PC-3 (cell line): ENCODE measurements at places on chromosomes 4 and X. TPM values are rescaled to one million over a fixed set of nuclear protein-coding genes. Genes with fewer than 3 reads are reported as not detected.

Gene SSX2B
- total RNA-seq: not detected in 2 replicates

GRCh38 chr4:84849051-84849640, 117.3 kb downstream of the WDFY3 start:
- no peak overlapping the region for H3K4me3 ChIP-seq
- no peaks in the 10 kb centered on the region for H3K27me3 ChIP-seq
- H3K27ac ChIP-seq: no peak overlapping the region

GRCh38 chrX:37871626-37872302, 24.4 kb upstream of the DYNLT3 start:
- no peaks in the 10 kb centered on the region for H3K27me3 ChIP-seq
- peak; percentile 88 for DNase-seq
- H3K27ac ChIP-seq: peak overlapping the region; percentile 97
- no peaks in the 10 kb centered on the region for H3K36me3 ChIP-seq

- no peak overlapping the region for H3K27ac ChIP-seq
- H3K27me3 ChIP-seq: no peaks in the 10 kb centered on the region
- no peaks in the 10 kb centered on the region for H3K36me3 ChIP-seq
- no peak for DNase-seq
- no peak overlapping the region for H3K4me3 ChIP-seq
- H3K4me1 ChIP-seq: no peaks in the 10 kb centered on the region
Measured at GRCh38 chrX:147733369-147733768, 178.3 kb upstream of the FMR1 start.

DNA sequence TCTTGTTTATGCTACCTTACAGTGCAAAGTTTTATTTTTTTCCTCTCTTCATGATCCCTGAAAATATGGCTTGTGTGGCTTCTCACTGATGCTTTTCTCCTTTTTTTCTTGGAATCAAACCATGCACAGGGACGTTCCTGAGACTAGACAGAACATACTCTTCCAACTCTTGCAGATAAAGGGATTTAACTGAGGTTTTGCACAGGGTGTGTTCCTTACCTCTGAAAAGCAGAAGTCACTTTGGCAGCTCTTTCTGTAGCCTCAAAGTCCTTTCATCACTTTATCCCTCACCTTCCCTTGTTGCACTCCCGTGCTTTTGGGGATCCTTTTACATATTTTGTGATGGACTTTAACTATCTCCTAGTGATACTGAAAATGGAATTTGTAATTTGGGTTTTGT, 300.1 kb downstream of the SPRY1 start:
- DNase-seq: no peak
- no peak overlapping the region for H3K4me3 ChIP-seq
- H3K27ac ChIP-seq: no peak overlapping the region
- no peaks in the 10 kb centered on the region for H3K36me3 ChIP-seq
- H3K4me1 ChIP-seq: no peaks in the 10 kb centered on the region

DNA sequence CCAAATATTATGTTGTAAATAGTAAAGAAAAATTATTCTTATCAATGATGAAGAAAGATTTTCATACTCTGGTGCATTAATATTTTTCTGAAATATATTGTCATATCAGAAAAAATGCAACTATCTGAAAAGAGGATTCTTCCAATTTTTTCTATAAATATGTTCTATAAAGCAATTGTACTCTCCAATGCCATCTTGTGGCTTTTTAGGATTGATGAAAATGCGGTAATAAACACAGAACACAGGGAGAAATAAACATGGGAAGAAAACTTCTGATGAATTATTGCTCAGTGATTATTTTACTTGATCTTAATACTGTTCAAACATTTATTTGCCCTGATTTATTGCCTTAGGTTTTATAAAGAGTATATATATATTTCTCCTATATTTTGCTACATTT, 215.4 kb downstream of the IL1RAPL1 start:
- H3K27ac ChIP-seq: no peak overlapping the region
- peak; percentile 23 for DNase-seq
- no peak overlapping the region for H3K4me3 ChIP-seq
- H3K36me3 ChIP-seq: no peaks in the 10 kb centered on the region
- H3K4me1 ChIP-seq: no peaks in the 10 kb centered on the region

DNA sequence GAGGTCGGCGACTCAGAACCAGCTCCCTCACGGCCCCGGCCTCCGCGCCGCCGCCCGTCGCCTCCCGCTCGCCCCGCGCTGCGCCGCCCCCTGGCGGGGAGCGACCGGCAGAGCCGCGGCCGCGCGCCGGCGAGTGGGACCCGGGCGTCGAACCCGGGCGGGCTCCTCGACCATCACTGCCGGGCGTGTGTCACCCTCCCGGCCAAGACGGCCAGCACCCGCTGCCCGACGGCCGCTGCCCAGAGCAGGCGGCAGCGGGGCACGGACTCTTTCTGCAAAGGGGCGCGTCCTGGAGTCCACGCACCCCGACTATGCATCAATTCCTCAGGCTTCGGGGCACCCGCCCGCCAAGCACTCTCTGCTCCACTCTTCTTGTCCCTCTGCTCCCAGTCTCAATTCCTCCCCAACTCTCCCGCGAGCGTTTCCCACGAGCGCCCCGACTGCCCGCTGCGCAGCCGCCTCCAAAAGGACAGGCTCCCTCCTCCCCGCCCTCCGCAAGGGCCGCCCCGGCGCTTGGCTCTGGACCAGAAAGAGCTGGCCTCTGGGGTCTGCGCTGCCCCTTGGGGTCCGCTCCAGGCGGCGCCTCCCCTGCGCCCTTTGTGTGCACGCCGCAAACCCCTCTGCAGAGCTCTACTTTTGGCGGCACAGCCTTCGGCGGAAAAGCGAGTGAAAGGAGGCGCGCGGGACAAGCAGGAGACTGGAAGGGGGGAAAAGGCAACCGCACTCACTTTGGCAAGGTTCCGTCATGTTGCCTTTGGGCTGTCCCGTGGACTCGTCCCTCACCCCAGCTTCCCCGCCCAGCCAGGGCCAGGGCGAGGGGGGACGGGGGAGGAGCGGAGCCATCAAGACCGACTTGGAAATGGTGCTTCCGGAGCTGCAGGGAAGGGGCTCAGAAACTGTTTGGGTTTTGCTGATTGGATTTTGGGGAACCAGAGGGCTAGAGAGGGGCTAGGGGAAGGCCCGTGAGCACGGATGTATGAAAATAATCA, 1.0 kb downstream of the PDE5A start:
- peak; percentile 63 for DNase-seq
- H3K4me1 ChIP-seq: peaks cover 30% of the 10 kb centered on the region
- H3K27ac ChIP-seq: no peak overlapping the region
- H3K27me3 ChIP-seq: no peaks in the 10 kb centered on the region
- peak overlapping the region; percentile 98 for H3K4me3 ChIP-seq

DNA sequence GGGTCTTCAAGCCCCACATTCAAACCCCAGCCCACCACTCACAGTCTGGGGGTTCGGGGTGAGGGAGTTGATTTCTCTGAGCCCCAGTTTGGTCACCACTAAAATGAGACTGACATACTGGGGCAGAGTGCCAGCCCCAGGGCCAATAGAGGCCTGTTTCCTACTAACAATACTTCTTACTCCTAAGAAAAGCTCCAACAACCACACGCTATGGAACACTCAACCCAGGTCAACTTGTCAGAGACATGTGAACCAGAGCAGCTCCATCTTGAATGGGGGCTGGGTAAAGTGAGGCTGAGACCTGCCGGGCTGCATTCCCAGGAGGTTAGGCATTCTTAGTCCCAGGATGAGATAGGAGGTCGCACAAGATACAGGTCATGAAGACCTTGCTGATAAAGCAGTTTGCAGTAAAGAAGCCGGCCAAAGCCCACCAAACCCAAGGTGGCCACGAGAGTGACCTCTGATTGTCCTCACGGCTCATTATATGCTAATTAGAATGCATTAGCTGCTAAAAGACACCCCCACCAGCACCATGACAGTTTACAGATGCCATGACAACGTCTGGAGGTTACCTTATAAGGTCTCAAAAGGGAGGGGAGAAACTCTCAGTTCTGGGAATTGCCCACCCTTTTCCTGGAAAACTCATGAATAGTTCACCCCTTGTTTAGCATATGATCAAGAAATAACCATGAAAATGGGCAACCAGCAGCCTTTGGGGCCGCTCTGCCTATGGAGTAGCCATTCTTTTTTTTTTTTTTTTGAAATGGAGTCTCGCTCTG, 26.6 kb upstream of the HTRA3 start:
- no peak overlapping the region for H3K27ac ChIP-seq
- no peaks in the 10 kb centered on the region for H3K36me3 ChIP-seq
- peaks cover 16% of the 10 kb centered on the region for H3K4me1 ChIP-seq
- no peaks in the 10 kb centered on the region for H3K27me3 ChIP-seq

Gene PAGE2B
- total RNA-seq: not detected in 2 replicates

- DNase-seq: peak; percentile 21
- H3K36me3 ChIP-seq: no peaks in the 10 kb centered on the region
- no peak overlapping the region for H3K27ac ChIP-seq
- no peaks in the 10 kb centered on the region for H3K27me3 ChIP-seq
- peaks cover 9% of the 10 kb centered on the region for H3K4me1 ChIP-seq
- no peak overlapping the region for H3K4me3 ChIP-seq
Measured at GRCh38 chrX:46918434-46918833, 6.2 kb downstream of the JADE3 start.

GRCh38 chrX:111560801-111561200, 49.4 kb downstream of the SERTM2 start:
- H3K4me3 ChIP-seq: no peak overlapping the region
- DNase-seq: no peak
- no peaks in the 10 kb centered on the region for H3K27me3 ChIP-seq
- no peak overlapping the region for H3K27ac ChIP-seq
- no peaks in the 10 kb centered on the region for H3K4me1 ChIP-seq

Gene TLR1
- total RNA-seq: 0.40 and 0.47 TPM in 2 replicates

Gene GPR143
- total RNA-seq: 0.47 and 0.52 TPM in 2 replicates

Gene ZNF595
- total RNA-seq: 7.4 TPM in 2 replicates

DNA sequence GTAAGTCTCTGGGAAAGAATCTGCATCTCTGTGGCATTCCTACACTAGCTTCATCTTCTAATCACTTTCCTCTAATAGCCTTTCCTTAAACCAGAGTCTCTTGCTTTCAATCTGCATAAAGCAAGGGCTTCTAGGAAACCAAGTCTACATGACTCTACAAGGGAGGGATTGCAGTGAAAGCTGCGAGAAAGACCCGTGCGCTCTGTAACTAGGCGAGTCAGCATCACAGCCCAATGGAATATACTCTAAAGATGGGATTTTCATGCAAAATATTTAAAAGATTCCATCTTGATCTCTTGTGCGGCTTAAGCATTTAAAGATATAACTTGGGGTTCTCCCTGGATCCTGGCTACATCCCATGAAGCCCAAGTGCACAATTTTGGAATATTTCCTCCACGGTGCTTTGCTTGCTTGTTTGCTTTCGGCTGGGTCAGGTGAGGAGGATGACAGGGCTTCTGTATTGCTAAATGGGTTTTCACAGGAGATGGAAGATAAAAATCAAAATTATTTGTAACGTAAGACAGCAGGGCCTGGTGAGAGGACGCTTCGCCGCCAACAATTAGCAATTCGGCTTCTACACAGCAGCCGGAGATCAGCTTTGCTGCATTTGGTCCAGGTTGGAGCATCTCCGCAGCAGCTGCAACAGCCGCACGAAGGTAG, 687 bp upstream of the GRIA2 start:
- DNase-seq: no peak
- H3K4me1 ChIP-seq: no peaks in the 10 kb centered on the region
- H3K36me3 ChIP-seq: no peaks in the 10 kb centered on the region
- H3K27ac ChIP-seq: no peak overlapping the region

DNA sequence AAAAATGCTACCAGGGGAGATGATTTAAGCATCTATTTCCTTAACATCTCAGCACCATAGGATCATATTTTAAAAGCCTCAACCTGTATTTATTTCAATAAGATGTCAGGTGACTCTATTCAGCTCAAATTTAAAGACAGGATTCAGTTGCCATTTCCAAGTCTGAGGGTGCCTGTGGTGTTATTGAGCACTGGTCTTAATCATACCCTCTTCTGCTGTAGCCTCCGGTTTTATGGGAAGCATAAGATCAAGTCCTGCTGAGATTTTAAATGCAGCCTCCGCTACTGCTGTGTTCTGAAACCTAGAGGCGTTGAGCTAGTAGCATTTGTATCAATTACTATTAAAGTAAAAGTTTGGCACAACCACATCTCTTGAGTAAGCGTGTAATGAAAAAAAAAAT, 185.7 kb upstream of the NWD2 start:
- no peaks in the 10 kb centered on the region for H3K4me1 ChIP-seq
- H3K4me3 ChIP-seq: no peak overlapping the region
- H3K27me3 ChIP-seq: peaks cover 45% of the 10 kb centered on the region
- no peak overlapping the region for H3K27ac ChIP-seq
- no peak for DNase-seq

Gene GRK4
- total RNA-seq: 2.9 and 3.7 TPM in 2 replicates

DNA sequence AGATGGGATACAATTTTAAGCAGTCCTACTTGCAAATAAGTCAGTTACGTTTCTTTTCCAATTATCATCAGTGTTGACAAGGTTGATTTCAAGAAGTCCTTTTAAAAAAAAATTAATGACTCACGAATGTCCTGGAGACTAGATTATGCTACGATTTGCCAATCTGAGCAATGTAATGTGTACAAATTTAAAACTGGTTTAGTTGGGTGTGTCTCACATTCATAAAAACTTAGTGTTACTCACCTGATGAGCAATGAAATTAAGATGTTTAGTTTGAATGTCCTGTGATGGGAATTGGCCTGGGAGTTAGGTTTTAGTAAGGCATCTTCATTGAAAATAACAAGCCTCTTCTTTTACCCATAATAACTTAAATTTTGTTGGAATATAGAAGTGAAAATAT, 136.7 kb upstream of the POF1B start:
- H3K27ac ChIP-seq: no peak overlapping the region
- no peak overlapping the region for H3K4me3 ChIP-seq
- H3K27me3 ChIP-seq: no peaks in the 10 kb centered on the region

Gene GPRASP3
- total RNA-seq: 1.4 and 1.6 TPM in 2 replicates

DNA sequence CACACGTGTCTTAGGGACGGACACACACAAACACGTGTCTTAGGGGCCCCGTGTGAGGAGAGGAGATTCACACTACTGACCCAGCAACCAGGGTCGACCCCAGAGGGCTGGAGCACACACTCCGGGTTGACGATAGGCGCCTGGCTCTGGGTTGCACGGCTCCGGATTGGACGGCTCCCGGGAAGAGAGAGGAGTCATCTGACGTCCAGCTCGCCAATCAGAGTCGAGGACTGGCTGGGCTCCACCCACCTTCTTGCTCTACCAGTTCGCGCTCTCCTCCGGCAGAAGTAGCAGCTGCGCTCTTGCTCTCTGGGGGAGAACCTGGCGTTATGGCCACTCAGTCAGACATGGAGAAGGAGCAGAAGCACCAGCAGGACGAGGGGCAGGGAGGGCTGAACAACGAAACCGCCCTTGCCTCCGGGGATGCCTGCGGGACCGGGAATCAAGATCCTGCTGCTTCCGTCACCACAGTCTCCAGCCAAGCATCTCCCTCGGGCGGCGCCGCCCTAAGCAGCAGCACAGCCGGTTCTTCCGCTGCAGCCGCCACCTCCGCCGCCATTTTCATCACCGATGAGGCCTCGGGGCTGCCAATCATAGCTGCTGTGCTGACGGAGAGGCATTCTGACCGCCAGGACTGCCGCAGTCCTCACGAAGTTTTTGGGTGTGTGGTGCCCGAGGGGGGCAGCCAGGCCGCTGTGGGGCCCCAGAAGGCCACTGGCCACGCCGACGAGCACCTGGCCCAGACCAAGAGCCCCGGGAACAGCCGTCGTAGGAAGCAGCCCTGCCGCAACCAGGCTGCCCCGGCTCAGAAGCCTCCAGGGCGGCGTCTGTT, 74.3 kb downstream of the NUDT10 start:
- no peak overlapping the region for H3K27ac ChIP-seq
- no peaks in the 10 kb centered on the region for H3K4me1 ChIP-seq
- DNase-seq: no peak

Gene SCRG1
- not detected in 2 replicates for total RNA-seq
